Esophagus squamous epithelium (tissue), 5 donors: ENCODE measurements at places on chromosomes 4 and X.
A peak's percentile ranks its signal among the peaks of the same experiment; 100 is the strongest.

- DNase-seq, result no peak
Measured at GRCh38 chr4:176856421-176856820, 63.7 kb upstream of the VEGFC start.

- no peak for DNase-seq
Measured at GRCh38 chr4:76087007-76087769, 12.7 kb downstream of the ART3 start.

GRCh38 chrX:2664502-2664901 is 26.6 kb upstream of the CD99 start:
- DNase-seq, result no peak

GRCh38 chr4:38805530-38806145 is 1.0 kb upstream of the TLR1 start:
- no peak for DNase-seq

GRCh38 chr4:121791481-121791880 is 9.6 kb upstream of the EXOSC9 start:
- DNase-seq, result no peak

- no peak for DNase-seq
Measured at GRCh38 chr4:88457307-88458103, 586 bp downstream of the HERC5 start.

DNA sequence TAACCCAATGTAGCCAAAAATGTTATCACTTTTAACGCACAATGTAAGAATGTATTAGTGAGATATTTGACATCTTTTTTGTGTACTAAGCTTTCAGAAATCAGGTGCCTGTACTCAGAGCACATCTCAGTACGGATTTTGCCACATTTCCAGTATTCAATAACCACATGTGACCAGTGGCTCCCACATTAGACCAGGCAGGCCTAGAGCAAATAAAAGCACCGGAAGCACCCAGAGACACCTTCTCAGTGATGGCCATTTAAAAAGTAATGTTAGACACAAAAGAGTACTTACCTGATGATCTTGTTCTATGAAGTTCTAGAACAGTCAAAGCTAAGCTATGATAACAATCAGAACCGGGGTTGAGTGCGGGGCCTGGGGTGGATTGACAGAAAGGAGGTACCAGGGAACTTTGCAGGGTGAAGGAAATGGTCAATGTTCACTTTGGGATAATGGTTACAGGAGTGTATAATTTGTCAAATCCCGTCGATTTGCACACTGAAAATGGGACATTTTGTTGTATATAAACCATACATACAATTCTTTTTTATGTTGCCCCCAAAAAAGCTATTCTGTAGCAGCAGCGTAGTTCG is 1.2 kb downstream of the CTPS2 start:
- DNase-seq, result no peak

DNA sequence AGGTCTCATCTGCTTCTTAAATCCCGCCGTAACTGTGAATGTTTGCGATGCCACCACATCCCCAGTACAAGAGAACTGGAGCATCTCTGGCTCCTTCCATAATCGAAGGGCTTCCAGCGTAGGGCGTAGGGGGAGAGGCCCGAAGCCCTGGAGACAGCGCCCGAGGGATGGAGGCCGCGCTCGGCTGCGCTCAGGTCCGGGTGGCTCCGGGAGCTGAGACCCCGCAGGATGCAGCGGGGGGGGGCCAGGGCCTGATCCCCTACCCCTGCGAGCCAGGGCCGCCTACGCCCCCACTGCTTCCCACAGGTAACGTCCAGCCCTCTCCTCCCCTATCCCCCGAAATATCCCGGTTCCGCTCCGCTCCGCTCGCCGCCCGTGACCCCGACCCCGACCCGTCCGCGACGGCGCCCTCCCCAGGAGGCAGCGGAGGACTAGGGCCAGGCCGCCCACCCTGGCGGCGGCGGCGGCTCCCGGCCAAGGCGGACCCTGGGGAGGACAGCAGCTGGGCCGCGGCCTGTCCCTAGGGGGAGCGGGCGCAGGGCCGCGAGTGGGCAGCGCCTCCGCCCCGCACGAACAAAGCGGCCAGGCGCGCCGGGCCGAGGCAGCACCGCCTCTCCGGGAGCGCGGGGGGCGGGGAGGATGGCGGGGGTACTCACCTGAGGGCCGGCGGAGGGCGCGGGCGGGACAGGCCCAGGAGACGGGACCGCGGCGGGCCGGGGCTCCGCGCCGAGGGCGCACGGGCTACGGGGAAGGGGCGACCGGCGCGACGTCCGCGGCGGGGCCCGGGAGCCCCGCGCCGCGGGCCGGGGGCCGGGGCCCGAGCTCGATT is 723 bp downstream of the WDFY3 start:
- no peak for DNase-seq

GRCh38 chr4:100988876-100989275 is 358.4 kb downstream of the PPP3CA start:
- no peak for DNase-seq

DNA sequence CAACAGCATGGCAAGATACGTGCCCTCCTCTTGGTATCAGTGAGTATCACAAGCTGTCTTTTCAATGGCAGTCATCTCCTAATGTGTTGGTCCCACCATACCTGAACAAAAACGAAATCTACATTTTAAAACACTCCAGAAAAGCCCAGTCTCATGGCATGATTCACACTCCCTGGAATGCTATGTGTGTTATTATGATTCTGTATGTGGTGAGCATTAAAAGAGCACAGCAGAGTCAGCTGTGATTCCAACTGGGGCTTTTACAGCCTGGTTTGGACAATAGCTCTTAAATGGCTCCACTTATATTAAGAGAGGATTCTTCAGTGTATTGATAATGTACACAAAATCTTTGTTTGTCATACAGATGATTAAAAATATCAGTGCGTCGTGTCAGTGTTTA is 274.1 kb upstream of the GK2 start:
- no peak for DNase-seq

DNA sequence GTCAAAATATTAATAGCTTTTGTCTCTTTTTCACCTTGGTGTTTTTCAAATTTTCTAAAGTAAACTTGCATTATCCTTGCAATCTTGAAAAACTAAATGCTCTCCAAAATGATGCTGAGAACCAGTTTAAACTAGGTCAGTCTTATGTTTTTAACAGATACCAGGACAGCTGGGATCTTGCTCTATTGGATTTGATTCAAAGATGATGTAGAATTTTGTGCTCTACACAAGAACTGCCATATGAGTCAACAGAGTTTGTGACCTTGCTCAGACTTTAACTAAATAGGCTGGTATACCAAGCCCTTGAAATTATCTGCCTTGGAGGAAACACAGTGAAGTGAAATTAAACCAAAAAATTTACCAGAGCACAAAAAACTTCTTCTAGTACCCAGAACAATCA is 991.1 kb downstream of the STPG2 start:
- no peak for DNase-seq

DNA sequence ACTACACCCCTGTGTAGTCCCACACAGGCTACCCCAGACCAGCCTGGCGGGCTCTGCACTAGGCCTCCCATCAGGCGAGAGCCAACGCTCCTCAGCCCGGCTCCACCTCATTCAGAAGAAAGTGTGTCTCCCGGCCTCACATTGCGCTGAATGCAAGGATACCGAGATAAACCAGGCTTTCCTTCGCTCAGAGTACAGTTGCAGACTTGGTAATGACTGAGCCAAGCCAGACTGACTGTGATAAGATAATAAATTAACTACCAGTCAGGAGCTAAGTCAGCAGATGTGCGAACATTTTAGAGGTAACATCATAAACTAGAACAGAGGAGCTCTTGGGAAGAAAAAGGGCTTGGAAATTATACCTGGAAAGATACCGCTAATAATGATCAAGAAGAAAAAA is 397.6 kb downstream of the TRIML1 start:
- no peak for DNase-seq

DNA sequence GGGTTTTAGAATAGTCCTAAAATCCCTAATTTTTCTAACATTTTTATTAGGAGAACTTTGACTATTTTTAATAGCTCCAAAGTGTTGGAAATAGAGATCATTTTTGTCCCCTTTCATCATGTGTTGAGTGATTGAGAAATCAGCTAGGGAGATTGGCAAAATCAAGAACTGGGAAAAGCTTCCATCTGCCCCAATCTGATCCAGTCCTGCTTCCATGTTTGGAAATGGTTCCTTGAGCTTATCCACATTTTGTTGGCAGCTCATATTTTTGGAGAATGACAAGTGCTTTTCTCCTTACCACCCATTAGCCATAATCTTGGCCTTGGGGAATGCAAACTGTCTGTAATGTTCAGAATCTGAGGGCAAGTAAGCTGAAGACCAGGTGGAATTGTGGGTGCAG is 73.9 kb downstream of the SYNPO2 start:
- DNase-seq, result no peak

DNA sequence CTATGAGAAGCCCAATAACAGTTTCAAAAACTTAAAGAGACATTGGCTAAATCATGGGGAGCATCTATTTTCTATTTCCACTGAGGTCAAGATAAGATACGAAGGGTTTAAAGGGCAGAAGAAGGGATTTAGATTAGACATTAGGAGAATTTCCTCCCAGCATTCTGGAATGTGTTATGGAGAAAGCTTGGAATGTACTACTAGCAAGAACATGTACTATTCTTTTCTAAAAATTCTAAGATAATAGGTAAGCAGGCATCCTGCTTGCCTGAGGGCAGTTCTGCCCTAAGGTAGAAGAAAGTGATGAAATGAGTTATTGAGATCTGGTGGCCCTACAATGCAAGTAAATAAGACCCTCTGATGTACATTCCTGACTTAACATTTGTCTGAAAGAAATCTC is 279.2 kb downstream of the NR3C2 start:
- no peak for DNase-seq

DNA sequence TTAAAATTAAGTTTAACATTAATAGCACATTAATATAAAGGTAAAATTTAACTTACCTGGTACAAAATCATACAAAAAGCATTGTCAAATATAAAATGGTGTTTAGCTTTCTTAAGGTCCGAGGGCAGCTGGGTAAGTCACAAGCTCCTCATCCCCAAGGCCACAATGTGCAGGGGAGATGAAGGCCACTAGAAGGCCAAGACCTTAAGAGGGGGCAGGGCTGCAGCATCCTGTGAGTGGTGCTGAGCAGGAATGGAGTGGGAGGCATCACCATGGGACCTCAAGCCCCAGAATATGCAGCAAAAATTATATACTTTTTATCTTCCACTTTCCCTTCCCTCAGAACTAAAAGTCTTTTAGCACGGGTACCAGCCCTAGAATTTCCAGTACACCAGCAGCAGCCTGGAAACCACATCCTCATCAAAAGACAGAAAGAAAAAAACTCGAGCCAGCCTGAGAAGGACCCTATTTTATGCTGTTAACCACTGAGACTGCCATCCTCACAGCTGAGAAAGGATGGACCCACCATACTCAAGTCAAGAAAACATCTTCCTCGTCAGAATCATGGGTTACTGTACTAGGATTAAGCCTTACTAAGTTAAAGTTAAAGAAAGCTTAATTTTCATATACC is 13.0 kb upstream of the RHOXF2 start:
- DNase-seq, result no peak

- DNase-seq, result no peak
Measured at GRCh38 chr4:107874024-107874423, 49.3 kb downstream of the SGMS2 start.

GRCh38 chr4:54228056-54228527 is 1.0 kb upstream of the PDGFRA start:
- peak; percentile 2 for DNase-seq

DNA sequence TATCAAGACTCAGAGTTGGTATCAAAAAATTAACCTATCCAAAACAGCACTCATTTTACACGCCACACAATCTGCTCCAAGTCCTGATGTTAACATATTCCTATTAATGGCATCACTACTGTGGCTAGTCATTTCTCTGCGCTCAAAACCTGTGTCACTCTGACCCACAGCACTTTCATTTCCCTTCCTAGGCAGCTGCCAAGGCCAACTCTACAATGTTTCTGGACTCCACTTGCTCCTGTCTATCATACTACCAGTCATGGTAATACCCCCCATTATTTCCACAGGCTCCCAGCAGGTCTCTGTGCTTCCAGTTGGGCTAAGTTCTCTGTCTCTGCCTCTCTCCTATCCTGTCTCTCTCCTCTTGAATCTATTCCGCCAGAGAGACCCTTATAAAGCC is 323.6 kb downstream of the NR3C2 start:
- no peak for DNase-seq

GRCh38 chr4:3679851-3680311 is 86.3 kb upstream of the ADRA2C start:
- no peak for DNase-seq

GRCh38 chr4:187656959-187657358 is 338.6 kb upstream of the ZFP42 start:
- no peak for DNase-seq

DNA sequence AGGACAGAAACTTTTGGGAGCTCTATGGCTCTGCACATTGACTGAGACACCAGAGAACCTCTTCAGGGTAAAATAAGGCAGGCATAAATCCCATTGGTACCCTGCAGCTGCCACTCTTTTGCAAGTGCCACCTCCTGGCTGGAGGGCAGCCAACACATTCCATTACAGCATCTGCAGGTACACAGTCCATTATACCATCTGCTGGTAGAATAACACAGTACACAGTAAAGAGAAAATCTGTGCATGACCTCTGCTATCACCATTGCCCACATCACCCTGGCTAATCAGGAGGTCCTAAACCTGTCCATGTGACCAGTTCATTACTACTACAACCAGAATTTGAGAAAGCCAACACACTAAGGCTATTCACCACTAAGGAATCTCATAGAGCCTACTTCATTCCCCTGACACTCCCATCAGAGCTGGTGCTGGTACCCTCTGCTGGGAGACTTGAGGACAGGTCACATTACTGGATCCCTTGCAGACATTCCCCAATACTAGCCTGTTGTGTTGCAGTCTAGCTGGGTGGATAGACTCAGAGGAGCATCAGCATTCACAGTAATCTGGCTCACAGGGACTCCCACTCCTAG is 176.2 kb upstream of the TACR3 start:
- no peak for DNase-seq

- DNase-seq, result no peak
Measured at GRCh38 chrX:12970691-12971202, 4.2 kb upstream of the TMSB4X start.

GRCh38 chr4:123580981-123581664 is 184.5 kb downstream of the SPRY1 start:
- DNase-seq, result no peak

DNA sequence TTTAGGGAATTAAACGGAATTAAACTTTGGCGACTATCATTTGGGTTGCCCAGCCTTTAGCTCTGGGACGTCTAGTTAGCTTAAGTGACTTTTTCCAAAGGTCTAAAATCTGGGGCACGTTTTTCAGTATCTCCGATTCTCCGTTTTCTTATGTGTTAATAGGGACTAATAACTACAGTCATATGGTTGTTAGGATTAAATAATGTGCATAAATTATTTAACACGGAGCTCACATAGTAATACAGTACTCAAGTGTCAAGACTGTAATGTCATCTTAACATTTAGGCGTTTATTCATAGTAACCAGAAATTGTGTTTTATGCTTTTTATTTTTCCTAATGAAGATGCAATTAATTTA is 466 bp upstream of the CCNA2 start:
- no peak for DNase-seq

DNA sequence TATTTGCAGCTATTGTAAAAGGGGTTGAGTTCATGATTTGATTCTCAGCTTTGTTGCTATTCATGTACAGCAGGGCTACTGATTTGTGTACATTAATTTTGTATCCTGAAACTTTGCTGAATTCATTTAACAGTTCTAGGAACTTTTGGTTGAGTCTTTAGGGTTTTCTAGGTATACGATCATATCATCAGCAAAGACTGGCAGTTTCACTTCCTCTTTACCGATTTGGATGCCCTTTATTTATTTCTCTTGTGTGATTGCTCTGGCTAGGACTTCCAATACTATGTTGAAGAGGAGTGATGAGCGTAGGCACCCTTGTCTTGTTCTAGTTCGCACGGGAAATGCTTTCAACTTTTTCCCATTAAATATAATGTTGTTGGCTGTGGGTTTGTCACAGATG is 48.1 kb downstream of the NPY1R start:
- no peak for DNase-seq

GRCh38 chrX:2696698-2697215 is 5.7 kb downstream of the CD99 start:
- DNase-seq, result no peak
